Central memory CD8-positive, alpha-beta T cell (primary cell): ENCODE measurements at places on chromosomes 13 and 19.

- no peak for DNase-seq
Observed at GRCh38 chr13:32142956-32143375, 111.4 kb downstream of the FRY start.

DNA sequence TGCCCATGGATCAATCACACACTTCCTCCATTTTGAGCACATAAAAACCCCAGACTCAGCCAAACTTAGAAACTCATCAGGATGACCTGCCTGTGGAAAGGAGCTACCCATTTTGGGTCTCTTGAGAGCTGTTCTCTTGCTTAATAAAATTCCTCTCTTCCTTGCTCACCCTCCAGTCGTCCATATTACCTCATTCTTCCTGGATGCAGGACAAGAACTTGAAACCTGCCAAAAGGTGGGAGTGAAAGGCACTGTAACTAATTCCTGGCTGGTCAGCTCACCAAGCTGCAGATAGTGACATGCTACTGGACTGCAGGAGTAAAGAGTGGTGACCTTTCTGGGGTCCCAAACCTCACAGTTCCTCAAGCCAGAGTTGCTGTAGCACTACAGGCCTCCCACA lies 20.2 kb downstream of the LIG4 start:
- no peak for DNase-seq

- no peak for DNase-seq
Observed at GRCh38 chr13:109254274-109254673, 532.1 kb downstream of the IRS2 start.

DNA sequence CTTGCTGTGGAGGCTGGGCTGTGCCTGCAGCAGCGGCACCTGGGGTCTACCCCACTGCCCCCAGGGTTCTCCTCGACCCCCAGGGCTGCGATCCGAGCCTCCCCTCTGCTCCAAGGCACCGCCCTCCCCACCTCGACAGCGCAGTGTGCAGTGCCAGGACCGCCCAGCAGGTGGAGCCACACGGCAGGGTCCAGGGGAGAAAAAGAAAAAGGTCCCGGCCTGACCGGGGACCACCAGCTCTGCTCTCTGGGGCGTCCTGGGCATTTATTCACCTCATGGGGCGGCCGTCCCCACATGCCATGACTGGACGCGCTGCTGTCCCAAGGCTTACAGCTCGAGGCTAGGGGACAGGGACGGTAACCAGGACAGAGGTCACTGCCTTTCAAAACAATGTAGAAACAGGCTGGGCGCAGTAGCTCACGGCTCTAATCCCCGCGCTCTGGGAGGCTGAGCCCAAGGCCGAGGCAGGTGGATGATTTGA lies 10.6 kb downstream of the REXO1 start:
- peak; percentile 53 for DNase-seq

DNA sequence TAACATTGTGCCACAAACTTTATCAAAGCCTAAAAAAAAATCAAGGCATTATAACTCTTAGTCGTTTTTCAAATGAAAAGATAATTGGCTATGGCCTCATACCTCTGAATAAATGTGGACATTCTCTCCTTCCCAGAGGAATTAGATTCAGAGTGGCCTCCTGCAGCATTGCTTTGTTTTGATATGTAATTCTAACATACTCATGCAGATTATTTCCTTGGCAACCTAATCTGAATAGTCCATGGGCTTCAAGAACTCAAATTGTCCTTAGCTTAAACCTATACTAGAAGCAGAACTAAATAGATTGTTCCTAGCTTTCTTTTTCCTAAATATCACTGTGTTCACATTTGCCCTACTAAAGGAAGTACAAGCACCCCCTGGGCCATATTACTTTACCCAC lies 1146.9 kb downstream of the OLFM4 start:
- no peak for DNase-seq
